ENCODE measurements at places on chromosomes 1 and 21.

- peak; percentile 52 for DNase-seq
Observed at GRCh38 chr21:41460578-41461527, 34.8 kb downstream of the MX1 start.

DNA sequence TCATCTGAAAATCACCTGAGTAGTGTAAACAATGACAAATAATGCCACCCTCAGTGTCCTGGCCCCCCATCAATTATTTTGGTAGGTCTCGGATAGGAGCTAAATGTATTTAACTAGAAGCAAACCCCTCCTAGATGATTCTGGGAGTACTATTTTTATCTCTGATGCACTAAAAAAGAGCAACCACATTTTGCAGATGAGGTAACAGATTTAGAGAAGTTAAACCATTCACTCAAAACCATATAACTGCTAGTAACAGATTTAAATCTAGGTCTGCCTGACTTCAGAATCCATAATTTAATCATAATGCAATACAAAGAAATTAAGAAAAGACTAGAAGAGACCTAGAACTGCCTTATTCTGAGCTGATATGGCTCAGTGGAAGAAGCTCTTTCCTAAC lies 17.3 kb upstream of the PTCH2 start:
- DNase-seq, result no peak

- no peak for DNase-seq
Observed at GRCh38 chr1:24308365-24309015, 10.7 kb upstream of the GRHL3 start.

- no peak for DNase-seq
Observed at GRCh38 chr1:46653405-46653958, 14.7 kb downstream of the ATPAF1 start.

DNA sequence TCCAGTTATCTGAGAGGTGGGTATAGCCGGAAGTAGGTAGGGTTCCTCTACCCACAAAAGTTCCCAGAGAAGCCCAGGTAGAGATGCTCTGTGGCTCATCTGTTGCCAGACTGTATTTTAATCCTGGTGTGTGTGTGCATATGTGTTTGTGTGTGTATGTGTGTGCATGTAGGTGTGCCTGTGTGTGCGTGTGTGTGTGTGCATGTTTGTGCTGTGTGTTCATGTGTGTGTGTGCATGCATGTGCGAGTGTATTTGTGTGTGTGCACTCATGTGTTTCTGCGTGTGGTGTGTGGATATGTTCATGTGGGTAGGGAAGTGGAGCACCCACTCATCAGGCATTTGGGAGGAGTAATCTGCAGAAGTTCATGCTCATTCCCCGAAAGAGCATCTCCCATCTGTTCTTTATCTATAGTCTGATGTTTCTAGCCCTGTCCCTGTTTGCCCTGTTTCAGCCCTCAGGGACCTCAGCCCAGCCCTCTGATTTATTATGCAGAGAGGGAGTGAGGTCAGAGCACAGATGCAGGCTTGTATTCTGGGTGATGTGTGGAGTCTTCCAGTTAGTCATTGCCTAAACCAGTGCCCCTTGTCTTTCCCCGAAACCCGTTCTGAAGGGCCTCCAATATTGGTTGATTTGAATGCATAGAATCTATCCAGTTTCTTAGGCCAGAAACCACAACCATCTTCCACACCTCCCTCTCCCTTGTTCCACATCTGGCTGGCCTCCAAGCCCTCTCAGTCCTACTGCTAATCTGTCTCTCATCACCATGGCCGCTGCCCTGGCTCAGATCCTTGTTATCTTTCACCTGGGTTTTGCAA lies 69.1 kb downstream of the DISC1 start:
- DNase-seq, result no peak

- DNase-seq, result no peak
Observed at GRCh38 chr1:162899422-162900146, 38.6 kb upstream of the CCDC190 start.

DNA sequence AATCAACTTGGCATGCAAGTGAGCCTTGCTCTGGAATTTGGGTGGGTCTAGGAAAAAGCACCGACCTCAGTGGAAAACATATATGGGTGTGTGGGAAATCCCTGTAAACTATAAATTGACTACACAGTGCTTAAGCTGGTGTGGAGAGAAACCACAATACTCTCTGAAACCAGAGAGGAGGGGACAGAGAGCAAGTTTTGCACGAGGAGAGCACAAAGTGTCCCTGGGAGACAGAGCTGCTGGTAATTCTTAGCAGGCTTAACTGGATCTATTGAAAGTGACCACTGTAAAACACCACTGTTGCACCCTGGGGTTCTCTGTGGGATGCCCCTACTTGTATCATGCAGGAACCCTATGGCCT lies 12.8 kb downstream of the KCNJ15 start:
- no peak for DNase-seq

Data from activated T-cell treated with anti-CD3 and anti-CD28 coated beads for 1 hour (primary cell).